ENCODE measurements at places on chromosomes 3 and 15.

DNA sequence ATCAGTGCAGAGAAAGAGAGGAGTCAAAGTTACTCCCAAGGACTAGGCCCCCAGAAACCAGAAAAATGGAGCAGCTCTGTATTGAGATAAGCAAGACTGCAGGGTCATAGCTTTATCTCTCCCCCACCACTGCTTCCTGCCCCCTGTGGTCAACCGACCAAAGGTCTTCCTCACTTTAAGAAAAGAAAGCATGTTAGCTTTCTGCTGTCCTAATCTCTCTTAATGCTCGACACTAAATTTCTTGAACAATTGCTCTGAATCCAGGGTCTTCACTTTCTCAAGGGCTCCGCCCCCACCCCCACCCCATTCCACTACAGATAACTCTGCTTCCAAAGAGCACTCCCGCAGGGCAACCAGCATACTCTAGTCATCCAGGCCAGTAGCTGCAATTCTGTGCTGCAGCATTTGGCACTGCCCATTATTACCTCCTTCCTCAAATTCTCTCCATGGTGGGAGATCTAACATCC lies 31.9 kb downstream of the TNIK start:
- no peaks in the 10 kb centered on the region for H3K27me3 ChIP-seq
- DNase-seq: no peak
- H3K36me3 ChIP-seq: no peaks in the 10 kb centered on the region
- H3K27ac ChIP-seq: no peak overlapping the region
- no peaks in the 10 kb centered on the region for H3K4me1 ChIP-seq

GRCh38 chr15:91192690-91193377 lies 92.8 kb downstream of the SV2B start:
- no peak overlapping the region for H3K4me3 ChIP-seq
- H3K4me1 ChIP-seq: no peaks in the 10 kb centered on the region
- no peak for DNase-seq
- H3K36me3 ChIP-seq: no peaks in the 10 kb centered on the region
- peaks cover 38% of the 10 kb centered on the region for H3K27me3 ChIP-seq

DNA sequence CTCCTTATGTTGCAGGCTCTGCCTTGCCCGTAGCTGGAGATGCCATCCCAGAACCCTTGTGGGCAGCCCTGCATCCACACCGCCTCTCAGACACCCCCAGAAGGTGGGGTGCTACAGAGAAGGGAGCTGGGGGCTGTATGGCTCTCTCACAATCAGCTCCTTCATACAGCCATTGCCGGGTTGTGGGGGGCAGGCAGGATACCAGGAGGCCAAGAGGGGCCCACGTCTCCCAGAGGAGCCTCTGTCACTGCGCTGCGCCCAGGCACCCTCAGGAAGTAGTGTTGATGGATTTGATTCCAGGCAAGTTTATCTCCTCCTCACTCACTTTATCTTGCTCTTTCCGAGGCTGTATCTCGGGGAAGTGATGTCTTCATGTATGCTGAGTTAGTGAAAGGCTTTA lies 171.6 kb downstream of the CHDH start:
- peaks cover 3% of the 10 kb centered on the region for H3K27me3 ChIP-seq
- no peaks in the 10 kb centered on the region for H3K36me3 ChIP-seq
- no peak overlapping the region for H3K27ac ChIP-seq
- no peaks in the 10 kb centered on the region for H3K4me1 ChIP-seq
- no peak for DNase-seq
- no peak overlapping the region for H3K4me3 ChIP-seq

DNA sequence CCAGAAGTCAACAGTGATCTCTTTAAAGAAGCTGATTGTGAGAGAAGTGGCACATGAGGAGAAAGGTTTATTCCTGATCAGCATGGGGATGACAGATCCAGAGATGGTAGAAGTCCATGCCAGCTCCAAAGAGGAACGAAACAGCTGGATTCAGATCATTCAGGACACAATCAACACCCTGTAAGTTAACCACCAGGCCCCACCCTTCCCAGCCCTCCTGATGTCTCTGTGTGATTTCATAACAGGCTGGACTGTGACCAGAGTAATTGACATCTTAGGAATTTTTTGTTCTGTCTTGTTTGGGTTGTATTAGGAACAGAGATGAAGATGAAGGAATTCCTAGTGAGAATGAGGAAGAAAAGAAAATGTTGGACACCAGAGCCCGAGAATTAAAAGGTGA lies 67.7 kb downstream of the KLHL25 start:
- H3K27ac ChIP-seq: peak overlapping the region; percentile 42
- peaks cover 8% of the 10 kb centered on the region for H3K4me1 ChIP-seq
- peaks cover 38% of the 10 kb centered on the region for H3K36me3 ChIP-seq
- DNase-seq: no peak
- no peak overlapping the region for H3K4me3 ChIP-seq
- no peaks in the 10 kb centered on the region for H3K27me3 ChIP-seq

DNA sequence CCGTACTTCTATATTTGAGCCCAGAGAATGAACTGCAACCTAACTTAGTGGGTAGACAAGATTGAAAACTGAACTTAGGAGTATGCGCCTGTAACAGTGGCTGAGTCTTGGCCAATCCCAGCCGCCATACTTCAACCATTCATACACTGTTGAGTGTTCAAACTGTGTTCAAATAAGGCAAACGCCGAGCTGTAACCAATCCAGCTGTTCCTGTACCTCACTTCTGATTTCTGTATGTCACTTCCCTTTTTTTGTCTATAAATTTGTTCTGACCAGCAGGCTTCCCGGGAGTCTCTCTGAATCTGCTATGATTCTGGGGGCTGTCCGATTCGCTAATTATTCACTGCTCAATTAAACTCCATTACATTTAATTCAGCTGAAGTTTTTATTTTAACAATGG lies 58.6 kb upstream of the TPM1 start:
- no peaks in the 10 kb centered on the region for H3K4me1 ChIP-seq
- no peak overlapping the region for H3K27ac ChIP-seq
- H3K4me3 ChIP-seq: no peak overlapping the region
- peaks cover 24% of the 10 kb centered on the region for H3K27me3 ChIP-seq
- DNase-seq: no peak

DNA sequence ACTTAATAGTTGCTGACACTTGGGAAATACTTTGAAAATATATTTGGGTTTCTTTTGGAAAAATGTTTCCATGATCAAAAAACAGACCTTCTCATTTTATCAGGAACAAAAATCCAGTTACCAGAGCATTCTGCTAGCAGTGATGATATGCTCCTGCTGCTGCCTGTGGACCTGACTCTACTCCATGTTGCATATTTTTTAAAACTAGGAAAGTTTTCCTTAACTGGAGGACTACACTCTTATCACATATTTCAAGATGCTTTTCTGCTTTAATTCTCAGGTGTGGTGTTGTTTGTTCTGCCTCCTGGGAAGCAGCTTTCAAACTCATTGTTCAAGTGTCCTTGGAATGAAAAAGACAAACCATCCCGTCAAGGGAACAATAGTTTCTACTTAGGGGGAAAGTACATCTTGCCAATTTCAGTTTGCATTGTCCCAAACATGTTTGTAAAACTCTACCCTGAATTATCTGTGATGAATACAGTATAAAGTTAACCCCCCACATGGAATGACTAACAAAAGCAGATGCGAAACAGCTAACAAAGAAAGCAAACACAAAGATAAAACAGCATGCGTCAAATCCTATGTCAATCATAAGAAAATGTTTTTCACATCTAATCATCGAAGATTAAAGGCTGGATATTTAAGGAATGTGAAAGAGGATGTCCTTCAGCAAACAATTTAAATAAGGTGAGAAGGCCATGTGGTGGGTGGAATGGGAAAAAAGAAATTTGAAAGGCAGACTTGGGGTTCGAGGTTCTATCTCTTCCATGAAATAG lies 40.1 kb upstream of the PSMD6 start:
- no peak for DNase-seq
- H3K27me3 ChIP-seq: peaks cover 10% of the 10 kb centered on the region
- H3K27ac ChIP-seq: no peak overlapping the region
- H3K4me1 ChIP-seq: peaks cover 3% of the 10 kb centered on the region
- no peaks in the 10 kb centered on the region for H3K36me3 ChIP-seq

DNA sequence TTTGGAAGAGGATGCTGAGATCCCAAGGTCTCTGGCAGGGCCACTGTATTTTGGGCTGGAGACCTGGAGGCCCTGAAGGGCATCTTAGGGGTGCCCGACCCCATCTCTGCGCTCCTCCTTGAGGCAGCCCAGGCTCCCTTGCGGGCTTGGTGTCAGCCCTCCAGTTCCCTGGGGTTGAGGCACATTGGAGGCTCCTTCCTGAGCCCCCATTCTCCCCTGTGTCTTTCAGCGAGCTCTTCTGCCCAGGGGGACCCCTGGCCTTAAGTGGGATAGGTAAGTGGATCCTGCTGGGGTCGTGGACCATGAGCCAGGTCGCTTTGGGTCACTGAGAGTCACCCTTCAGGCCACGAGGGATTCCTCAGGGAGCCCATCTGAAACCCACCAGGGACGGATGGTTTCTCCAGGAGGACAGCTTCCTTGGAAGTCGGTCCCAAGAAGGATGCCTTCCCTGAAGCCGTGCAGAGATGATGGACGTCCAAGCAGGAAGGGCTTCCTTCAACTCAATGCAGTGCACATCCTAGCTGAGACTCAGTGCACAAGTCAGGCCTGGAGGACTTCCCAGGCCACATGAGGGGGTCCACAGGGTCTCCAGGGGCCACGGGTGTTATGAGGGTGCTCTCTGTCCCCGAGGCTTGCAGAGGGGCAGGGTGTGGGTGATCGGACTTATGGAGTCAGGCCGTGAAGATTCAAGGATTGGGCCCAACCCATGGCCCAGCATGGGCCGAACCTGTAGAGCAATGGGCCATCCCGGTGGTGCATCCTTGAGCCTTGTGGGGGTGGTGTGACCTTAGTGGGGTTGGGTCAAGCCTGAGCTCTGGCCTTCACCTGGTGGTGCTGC lies 224.3 kb downstream of the SNRPN start:
- H3K4me3 ChIP-seq: no peak overlapping the region
- no peaks in the 10 kb centered on the region for H3K36me3 ChIP-seq
- H3K27ac ChIP-seq: no peak overlapping the region
- H3K4me1 ChIP-seq: no peaks in the 10 kb centered on the region

DNA sequence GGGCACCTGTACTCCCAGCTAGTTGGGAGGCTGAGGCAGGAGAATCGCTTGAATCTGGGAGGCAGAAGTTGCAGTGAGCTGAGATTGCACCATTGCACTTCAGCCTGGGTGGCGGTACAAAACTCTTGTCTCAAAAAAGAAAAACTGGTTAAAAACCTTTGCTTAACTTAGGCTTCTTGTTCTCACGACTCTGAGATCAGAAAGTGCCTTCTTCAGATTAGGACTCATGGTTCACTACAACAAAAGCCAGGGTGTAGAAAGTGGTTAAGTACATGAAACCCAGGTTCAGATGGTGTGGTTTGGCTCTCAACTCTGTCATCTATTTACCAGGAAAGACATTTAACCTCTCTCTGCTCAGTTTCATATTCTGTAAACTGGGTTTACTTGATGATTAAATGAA lies 168.4 kb downstream of the TUSC7 start:
- no peaks in the 10 kb centered on the region for H3K4me1 ChIP-seq
- H3K4me3 ChIP-seq: no peak overlapping the region
- no peak overlapping the region for H3K27ac ChIP-seq
- no peaks in the 10 kb centered on the region for H3K36me3 ChIP-seq

GRCh38 chr3:191236646-191237045 lies 37.6 kb downstream of the OSTN start:
- no peaks in the 10 kb centered on the region for H3K27me3 ChIP-seq
- no peak for DNase-seq
- H3K36me3 ChIP-seq: no peaks in the 10 kb centered on the region
- H3K4me1 ChIP-seq: peaks cover 11% of the 10 kb centered on the region
- H3K27ac ChIP-seq: no peak overlapping the region

- no peaks in the 10 kb centered on the region for H3K27me3 ChIP-seq
- H3K36me3 ChIP-seq: no peaks in the 10 kb centered on the region
- H3K27ac ChIP-seq: no peak overlapping the region
- H3K4me3 ChIP-seq: no peak overlapping the region
These were observed 19.7 kb downstream of the PTPRG start for GRCh38 chr3:61580982-61581643.

DNA sequence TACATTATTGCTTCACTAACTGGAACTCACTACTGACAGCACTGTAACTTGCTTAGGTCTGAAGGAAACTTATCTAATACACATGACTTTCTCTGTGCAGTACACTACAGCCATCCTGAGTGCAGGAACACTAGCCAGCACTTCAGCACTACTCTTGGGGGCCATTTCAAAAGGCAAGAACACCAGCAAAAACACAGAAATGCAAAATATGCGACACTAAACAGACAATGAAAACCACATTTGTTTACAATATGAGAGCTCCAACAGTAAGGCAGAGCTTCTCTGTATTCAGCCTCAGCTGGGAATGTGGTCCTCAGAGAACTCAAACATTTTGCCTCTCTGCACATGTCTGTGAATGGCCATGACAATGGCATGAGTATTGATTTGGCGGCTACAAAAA lies 109.6 kb downstream of the ARRDC4 start:
- H3K27me3 ChIP-seq: peaks cover 4% of the 10 kb centered on the region
- no peak overlapping the region for H3K4me3 ChIP-seq
- no peak overlapping the region for H3K27ac ChIP-seq
- H3K4me1 ChIP-seq: no peaks in the 10 kb centered on the region

DNA sequence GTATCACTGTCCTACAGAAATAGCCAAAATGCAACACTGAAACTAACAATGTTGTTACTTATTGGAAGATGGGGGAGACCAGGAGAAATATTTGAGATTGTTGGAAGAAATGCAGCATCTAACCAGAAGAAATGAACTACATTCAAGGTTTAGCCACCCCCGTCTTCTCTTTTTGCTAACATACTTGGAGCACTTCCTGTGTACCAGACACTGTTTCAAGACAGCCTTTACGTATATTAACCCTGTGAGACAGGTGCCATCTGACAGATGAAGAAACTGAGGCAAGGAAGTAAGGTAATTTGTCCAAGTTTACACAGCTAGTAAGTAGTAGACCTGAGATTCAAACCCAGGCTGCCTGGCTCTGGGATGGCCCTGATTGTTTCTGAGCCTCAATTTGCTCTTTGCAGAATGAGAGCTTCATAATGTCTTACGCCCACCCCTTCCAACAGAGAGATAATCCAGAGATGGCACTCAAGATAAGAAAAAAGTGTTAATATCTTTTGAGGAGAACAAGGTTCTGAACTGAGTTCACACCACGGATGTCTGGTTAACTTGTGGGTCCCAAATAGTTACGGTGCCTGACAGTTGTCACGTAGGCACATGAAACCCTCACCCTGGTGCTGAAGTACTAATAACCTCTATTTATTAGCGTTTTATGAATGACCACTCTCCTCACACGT lies 26.1 kb downstream of the RASGRP1 start:
- peaks cover 11% of the 10 kb centered on the region for H3K36me3 ChIP-seq
- no peak overlapping the region for H3K27ac ChIP-seq
- no peaks in the 10 kb centered on the region for H3K27me3 ChIP-seq
- peaks cover 33% of the 10 kb centered on the region for H3K4me1 ChIP-seq
- H3K4me3 ChIP-seq: no peak overlapping the region

- peaks cover 16% of the 10 kb centered on the region for H3K4me1 ChIP-seq
- H3K36me3 ChIP-seq: peaks cover 29% of the 10 kb centered on the region
- no peak overlapping the region for H3K27ac ChIP-seq
- no peaks in the 10 kb centered on the region for H3K27me3 ChIP-seq
These were observed 73.9 kb downstream of the SUCLG2 start for GRCh38 chr3:67580430-67581000.

Data from stimulated activated naive B cell treated with anti-CD40 and anti-IgM and Interleukin-4, amounts not matched to agents 10 μg/mL and 1 μg/mL and 100 μg/mL, for 72 hours (primary cell).